ENCODE measurements at places on chromosomes 3 and 15.

DNA sequence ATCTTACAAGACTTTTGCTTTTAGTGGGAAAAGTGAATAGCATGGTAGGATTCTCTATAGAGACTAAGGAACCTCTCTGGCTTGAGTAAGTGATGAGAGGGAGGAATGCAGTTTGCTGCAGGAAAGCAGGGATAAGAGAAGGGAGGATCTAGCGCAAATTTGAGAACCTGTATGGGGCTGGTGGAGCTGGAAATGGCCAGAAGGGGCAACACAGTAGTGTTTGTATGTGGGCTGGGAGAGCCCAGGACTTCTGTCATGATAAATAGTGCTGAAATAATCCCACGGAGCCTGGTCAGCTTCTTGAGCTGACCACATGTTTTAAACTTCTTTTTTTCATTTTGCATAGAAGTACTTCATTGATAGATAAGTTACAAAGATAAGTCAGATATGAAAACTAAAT, 11.2 kb upstream of the SHC4 start:
- no peak for DNase-seq

DNA sequence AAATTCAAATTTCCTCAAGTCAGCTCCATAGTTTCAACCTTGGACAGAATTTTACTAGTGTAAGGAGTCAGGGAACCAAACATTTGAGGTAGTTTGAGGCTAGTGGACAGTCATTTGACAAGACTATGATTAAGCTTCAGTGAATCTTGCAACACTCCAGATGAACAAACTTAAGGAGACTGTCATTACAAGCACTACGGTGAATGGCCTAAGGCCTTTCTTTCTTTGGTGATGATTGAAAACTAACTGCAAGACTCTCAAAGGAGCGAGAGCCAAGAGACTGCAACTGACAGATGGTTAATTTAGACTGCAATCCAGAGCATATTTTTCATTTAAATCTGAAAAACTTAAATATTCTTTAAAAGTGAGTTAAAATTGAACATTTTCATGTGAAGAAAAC, 272.3 kb upstream of the NECTIN3 start:
- DNase-seq = no peak

- DNase-seq = no peak
Observed at GRCh38 chr15:92467245-92467644, 73.6 kb downstream of the ST8SIA2 start.

DNA sequence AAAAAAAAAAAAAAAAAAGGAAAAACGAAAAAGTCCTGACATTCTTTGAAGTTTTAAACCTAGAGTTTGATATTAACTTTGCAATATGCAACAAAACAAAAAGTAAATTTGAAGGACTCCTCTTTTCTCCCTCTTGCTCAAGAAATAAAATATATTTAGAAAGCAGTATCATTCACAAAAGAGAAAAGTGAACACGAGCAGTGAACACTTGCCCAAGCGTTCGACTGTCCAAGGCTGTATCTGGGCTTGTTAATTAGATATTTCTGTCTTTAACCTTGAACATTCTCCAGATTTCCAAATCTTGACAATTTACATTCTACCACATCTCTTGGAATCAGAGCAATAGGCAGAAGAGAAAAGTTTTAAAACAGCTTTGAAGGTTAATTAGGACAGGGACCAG, 357.7 kb downstream of the TIGIT start:
- no peak for DNase-seq

GRCh38 chr3:133803469-133803868, 2.1 kb upstream of the SRPRB start:
- DNase-seq = no peak

- DNase-seq = no peak
Observed at GRCh38 chr3:59267021-59267420, 217.2 kb upstream of the CFAP20DC start.
